ENCODE measurements at places on chromosomes 11 and 22.
A peak's percentile ranks its signal among the peaks of the same experiment; 100 is the strongest.

- DNase-seq: no peak
Observed at GRCh38 chr11:77340501-77340900, 39.0 kb upstream of the GDPD4 start.

- no peak for DNase-seq
Observed at GRCh38 chr11:42827845-42828244, 484.0 kb upstream of the API5 start.

GRCh38 chr11:131137046-131137445 lies 220.8 kb upstream of the SNX19 start:
- DNase-seq: no peak

DNA sequence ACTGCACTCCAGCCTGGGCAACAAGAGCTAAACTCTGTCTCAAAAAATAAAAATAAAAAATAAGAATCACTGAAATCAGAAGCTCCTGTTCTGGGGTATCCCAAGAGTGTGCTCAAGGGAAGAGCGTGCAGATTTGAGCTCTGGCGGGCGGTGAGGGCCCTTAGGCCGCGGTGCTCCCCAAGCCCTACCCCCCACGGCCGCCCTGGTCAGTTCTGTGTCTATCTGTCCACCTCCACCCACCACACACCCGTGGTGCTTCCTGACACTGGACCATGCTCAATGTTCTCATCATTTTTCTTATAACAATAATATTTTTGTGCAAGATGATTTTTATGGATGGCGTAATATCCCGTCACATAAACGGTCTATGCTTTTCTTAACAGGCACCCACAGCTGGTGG lies 71.1 kb downstream of the RTL6 start:
- no peak for DNase-seq

DNA sequence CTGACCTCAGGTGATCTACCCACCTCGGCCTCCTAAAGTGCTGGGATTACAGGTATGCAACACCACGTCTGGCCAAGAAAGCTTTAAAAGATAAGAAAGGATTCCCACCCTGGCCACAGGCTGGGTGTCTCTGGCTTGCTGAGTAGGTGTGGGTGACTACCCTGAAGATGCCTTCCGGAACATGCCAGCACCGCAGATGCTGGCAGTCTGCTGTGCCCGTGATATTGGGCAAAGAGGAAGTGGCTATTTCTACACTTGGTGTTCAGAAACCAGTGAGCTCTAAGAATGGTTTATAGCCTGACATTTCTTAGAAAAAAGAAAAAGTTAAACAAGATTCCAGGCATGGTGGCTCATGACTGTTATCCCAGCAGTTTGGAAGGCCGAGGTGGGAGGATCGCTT lies 6.1 kb downstream of the MRPL11 start:
- no peak for DNase-seq

- no peak for DNase-seq
Observed at GRCh38 chr22:30433227-30433626, 7.7 kb downstream of the MTFP1 start.

DNA sequence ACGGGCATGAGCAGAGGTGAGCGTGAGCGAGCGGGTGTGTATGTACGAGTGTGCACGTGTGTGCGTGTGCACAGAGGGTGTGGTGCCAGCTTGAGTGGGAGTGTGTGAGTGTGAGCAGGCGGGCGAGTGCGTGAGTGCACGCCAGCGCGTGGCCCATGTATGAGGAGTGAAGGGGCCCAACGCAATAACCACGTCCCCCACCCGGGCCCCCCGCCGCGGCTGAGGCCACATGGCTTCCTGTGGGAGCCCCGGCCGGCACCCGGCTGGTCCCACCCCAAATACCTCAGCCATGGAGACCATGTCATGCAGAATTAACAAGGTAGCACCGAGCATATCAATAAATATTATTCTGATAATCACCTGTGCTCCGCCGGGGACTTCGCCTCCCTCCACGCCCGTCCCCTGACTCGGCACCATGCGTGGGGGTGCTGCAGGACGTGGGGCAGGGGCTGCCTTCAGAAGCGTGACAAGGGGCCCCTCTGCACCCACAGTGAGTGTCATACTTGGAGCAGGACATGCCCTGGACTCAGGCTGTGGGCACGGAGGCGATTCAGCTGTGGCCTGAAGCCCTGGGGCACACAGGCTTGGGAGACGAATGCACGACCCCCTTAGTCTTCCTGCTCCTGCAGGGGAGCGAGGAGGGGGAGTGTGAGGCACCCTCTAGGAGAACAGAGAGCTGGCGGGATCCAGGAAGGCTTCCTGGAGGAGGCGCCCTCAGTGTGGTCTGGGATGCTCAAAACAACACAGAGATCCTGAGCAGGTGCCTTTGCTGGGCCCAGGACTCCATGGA lies 5.6 kb upstream of the TRABD start:
- DNase-seq: no peak

DNA sequence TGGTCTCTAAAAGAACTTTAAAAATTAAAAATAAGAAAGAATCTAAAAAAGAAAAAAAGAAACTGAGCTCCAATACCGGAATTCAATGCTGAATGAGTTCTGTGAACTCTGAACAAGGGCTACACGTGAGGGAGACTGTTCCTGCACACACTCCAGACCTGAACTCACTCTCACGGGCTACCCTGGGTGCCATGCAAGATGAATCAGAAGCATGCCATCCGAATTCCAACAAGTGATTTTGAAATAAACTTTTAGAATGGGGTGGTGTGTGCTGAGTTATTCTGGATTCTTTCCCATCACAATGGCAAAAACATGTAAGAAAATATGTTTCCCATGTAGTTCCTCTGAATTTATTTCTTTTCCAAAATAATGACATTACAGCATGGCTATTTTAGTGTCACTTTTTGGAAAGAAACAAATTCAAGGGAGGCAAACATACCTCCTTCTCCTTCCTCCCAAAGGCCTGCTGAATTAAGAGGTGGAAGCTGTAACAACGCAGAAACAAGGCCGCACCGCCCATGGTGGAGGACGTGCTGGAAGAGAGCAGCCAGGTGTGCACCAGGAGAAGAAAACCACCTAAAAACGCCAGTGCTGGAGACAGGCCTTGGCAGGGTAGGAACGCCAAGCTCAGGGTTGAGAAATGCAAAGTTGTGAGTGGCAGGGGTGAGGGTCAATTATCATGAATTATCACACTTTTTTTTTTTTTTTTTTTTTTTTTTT lies 63.2 kb upstream of the ARFGAP3 start:
- no peak for DNase-seq

DNA sequence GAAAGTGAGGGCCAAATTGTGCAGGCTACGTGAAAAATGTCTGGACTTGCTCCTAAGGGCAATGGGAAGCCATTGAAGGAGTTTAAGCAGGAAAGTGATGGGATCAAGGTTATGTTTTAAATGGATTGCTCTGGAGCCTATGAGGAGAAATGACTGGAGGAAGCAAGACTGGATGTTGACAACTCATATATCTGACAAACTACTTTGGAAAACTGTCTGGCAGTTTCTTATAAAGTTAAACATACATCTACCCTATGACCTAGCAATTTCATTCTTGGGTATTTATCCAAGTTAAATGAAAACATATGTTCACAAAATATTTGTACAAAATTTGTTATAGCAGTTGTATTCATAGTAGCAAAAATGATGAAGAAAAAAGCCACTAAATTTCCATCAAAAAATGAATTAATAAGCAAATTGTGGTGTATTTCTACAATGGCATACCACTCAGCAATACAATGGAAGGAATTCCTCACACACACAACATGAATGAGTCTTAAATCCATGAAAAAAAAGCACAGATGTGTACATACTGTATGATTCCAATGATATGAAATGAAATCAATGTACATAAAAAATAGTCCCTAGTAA lies 24.1 kb downstream of the FZD4 start:
- DNase-seq: no peak

DNA sequence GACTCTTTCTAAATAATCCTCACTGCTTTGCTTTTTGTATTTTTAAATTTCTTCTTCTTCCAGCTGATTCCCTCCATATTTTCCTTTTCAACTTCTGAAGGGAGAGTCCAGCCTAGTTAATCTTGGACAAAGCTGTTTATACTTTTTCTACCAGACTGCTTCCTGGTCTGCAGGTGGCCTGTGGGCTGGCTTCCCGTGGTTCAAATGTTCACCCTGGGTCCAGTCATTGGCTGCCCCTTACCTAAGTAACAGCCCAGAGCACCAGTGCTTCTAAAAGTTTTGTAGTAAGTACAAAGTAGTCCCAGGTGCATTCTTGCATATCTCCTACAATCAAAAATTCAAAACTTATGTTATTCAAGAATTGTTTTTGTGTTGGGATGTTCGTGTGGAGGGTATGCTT lies 19.1 kb downstream of the ZNF143 start:
- no peak for DNase-seq

DNA sequence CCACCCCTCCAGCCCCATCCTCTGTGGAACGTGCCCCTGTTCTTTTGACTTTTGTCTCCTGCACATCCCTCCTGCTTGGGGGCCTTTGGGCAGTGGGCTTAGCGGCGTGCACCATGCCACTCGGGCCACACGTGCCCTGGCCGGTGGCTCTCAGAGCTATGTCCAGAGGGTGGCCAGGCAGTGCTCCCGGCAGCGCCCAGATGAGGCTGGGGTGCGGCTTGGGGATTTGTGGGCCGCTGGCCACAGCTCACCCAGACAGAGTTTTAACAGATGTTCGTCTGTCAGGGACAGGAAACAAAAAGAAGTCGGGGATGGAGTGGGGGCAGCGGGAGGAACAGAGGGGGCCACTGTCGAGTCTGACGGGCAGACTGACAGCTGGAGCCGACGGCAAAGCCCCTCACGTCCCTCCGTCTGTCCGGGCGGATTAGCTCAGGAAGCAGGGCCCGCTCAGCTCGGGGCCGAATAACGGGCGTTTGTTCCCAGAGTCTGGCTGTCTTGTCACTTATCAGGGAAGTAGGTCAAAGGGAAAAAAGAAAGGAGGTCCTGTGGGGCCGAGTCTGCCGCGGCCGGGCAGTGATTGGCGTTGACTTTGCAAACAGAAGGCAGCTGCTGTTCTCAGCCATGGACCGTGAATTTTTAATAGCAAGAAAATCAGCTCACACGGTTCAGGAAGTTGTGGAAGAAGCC lies 61.6 kb downstream of the LRP5 start:
- DNase-seq: peak; percentile 21

- DNase-seq: no peak
Observed at GRCh38 chr22:49042066-49042465, 785.6 kb downstream of the BRD1 start.

DNA sequence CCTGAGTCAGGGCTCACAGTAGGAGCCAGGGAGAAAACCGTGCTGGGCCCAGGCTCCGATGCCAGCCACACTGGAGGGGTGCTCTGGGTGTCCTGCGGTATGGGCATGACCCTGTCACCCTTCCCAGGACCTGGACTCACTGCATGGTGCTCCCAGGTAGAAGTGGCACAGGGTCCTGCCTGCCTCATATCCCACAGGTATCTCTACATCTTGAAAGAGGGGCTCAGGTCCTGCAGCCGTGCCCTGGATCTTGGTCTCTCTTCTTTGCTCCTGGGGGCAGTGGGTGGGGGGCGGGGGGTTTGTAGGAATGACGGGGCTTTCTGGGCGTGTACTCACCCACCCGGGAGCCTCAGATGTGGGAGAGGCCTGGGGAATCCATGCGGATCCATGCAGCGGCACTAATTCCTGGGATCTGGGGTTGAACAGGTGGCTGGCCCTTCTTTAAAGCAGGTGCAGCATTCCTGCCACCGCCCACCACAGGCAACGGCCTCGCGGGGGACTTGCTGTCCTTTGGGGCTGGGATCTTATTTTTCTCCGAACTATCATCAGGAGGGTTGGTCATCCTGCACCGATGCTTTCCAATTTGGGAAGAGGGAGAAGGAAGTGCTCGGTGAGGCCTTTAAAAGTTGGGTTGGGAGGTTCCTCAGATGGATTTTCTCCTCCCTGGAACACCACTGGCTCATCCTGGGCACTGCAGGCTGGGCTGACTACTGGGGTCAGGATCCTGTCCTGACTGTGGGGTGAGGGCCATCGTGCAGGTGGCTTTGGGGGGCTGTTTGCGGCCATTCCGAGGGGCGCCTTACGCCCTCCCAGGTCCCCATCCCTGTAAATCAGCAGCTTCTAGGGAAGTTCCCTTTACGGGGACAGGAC lies 886.4 kb downstream of the BRD1 start:
- no peak for DNase-seq

DNA sequence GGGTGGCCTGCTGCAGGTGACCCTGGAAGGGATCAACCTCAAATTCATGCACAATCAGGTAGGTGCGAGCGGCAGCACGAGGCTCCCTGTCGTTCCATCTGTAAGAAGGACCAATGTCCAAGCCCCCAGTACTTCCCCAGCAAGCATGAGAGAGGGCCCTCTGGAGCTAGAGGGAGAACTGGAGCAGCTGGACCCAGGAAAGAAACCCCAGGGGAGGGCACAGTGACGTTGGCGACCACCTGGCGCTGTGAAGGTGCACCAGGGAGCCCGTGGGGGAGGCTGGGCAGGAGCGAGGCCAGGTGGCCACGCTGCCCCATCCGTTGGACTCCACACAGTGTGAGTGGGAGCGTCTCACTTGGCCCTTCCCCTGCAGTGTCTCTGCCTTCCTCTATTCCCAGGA lies 28.0 kb downstream of the MYBPC3 start:
- DNase-seq: no peak

DNA sequence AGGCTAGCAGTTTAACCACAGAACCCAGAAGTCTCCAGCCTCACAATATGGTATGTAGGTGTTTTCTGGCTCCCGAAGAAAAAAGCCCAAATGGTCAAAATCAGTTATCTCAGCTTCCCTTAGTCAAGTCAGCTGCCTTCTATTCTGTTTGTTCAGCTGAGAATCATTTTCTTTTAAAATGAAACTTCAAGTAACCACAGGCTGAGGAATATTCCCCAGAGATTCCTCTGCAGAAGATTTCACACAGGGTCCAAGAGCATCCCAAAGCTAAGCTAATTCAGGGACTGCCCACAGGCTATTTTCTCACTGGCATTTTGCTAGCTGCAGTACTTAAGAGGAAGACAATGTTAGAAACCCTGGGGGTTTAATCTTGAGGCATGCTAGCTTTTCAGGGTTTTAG lies 977.0 kb upstream of the CHORDC1 start:
- DNase-seq: no peak

- no peak for DNase-seq
Observed at GRCh38 chr11:59151761-59152160, 9.1 kb downstream of the FAM111A start.

DNA sequence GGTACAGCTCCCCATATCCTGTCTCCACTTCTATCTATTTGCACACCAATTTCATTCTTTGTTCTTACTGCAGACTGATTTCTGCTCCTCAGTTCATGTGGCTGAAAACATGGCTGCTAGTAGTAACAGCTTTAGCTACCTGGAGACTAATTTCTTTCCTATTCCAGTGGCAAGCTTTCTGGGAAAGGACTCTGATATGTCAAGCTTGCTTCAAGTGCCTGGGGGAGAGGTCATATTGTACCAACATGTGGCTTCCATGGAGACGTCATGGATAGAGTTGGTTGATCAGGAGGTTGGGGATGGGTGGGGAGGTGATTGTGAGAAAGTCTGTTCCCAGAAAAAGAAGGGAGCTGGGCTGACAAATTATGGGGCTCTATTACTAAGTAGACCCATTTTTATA lies 44.9 kb downstream of the ADM start:
- DNase-seq: no peak

Data from nephron progenitor cell (in vitro differentiated cells).